ENCODE measurements at places on chromosomes 6 and 20.

DNA sequence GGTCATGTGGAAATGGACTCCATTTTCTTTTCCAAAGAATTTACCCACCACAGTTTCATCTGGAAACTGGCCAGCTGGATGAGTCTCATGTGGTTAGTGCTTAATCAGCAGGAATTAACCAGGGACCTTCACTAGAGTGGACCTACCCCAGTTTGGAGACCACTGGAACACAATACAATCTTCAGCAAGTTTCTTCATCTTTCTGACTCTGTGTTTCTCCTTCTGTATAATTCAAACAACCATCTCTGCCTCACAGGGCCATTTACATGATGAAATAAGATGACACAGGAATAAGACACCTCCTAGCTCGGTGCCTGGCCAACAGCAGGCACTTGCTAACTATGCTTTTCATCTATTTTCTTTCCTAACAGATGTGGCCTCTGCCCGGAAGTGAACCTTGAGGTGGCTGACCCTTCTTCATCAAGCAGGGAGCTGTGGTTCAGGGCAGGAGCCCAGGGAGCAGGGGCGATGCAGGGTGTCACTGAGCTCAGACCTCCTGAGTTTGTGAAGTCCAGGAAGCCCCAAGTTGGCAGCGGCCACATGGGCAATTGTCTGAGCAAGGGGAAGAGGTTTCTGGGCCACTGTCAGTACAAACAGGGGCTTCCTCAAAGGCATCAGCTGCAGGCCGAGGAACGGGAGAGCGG lies 98.8 kb downstream of the SOD2 start:
- no peak for DNase-seq

DNA sequence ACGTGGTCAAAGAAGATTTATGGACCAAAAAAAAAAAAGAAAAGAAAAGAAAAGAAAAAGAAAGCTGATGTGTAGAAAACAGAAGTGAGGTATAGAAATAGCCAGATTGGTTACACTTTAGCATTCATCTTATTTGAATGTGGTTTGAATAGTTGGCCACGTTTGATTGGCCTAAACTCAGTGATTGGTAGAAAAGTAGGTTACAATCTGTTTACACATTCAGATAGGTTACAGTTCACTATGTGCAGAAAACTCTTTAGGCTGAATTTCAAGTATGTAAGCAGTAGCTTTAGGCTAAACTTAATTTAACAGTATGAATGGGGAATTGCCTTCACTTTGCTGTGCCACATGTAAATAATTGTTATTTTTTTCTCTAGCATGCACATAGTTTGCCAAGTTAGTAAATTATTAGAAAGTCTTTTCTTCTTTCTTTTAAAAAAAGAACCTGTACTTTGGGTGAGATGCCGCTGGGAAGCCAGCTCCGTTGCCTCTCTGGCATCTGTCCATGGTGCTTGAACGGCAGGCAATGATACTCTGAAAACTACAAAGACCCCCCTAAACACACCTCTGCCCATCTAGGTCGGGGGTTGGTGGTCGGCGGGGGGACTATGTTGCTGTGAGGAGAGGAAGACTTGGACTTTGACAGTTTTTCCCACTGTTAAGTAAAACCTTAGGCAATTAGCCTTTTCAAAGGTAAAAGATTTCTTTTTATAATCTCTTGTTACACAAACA lies 173.0 kb downstream of the AIG1 start:
- no peak for DNase-seq

DNA sequence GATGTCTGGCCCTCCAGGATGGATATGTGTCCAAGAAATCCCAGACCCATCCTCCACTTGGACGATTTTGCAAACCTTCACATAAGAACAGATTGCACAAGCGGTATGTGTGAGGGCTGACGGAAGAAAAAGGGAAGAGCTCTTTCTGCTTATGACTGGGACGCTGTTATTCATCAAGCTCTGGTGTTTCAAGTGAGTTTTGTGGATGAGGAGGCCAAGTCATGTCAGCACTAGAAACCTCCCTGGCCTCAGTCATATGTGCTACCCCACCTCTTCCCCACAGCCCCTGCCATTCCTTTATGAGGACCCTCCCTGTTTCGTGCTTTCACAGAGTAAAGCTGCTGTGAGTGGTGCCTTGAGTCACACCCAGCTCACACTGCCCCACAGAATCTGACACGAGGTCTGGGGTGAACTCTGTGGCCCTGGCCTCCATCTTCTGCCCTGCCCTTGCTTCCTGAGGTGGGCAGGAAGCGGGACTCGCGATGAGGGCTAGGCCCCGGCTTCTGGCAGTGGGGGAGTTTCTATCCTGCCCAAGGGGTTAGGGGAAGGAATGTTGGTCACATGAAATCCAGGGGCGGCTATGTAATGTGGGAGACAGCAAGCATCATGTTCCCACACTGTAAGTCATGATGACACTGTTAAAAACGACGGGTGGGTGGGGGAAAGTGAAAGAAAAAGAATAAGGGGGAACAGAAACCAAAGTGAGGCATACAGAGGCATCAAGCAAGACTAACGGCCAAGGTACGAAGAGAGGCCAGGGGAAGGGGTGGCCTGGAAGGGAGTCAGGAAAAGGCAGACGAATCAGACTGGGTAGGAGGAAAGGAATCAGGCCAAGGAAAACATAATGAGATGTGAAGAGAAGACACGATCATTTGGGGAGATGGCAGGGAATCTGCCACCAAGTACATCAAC lies 78.1 kb downstream of the PRDM1 start:
- DNase-seq, result peak; percentile 84

DNA sequence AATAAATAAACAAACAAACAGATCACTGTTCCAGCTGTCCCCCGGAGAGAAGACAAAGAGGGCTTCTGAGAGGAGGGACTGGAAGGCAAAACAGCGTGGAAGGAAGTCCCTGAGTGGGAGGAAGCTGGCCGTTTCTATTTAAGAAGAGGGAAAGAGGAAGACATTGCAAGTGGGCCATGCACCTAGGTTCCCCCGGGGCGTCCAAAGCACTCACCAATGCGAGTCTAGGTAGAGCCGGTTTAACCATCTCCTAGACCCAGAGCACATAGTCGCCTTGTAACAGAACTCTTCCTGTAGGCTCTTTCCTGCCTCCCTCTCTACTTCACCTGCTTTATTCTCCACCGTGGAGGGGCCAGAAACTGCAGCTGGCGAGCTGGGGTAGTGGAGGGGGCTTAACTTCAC lies 158.4 kb downstream of the ZDHHC14 start:
- DNase-seq, result no peak

GRCh38 chr6:8389036-8389818 lies 46.1 kb downstream of the SLC35B3 start:
- no peak for DNase-seq

GRCh38 chr6:130513770-130514169 lies 148.0 kb downstream of the TMEM200A start:
- peak; percentile 67 for DNase-seq

DNA sequence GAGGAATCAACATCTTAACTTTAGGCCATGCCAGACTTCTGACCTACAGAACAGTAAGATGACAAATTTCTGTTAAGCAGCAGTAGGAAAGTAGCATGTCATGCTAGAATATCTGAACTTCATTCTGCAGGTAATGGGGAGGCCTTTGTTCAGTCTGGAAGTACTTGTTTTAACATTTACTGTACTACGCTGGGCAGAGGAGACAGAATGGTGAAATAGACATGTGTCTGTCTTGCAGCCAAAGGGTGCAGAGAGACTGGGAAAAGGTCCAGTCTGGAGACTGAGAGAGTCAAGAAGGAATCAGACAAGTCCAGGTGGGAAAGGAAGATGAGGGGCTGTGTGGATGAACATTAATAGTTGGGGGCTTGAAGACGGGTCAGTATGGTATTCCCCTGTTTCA lies 17.5 kb upstream of the ZBTB2 start:
- no peak for DNase-seq

- peak; percentile 39 for DNase-seq
Observed at GRCh38 chr6:33987531-33988021, 158.3 kb downstream of the GRM4 start.

GRCh38 chr6:24997231-24997630 lies 61.5 kb upstream of the RIPOR2 start:
- DNase-seq, result no peak

GRCh38 chr20:61925555-61926252 lies 140.0 kb downstream of the TAF4 start:
- no peak for DNase-seq

Data from activated effector memory CD4-positive, alpha-beta T cell treated with anti-CD3 and anti-CD28 coated beads, Interleukin-2, amount 50 U/mL, for 16 hours (primary cell).